ENCODE measurements at places on chromosomes 7 and 10. TPM values are rescaled to one million over a fixed set of nuclear protein-coding genes. Genes with fewer than 3 reads are reported as not detected.

DNA sequence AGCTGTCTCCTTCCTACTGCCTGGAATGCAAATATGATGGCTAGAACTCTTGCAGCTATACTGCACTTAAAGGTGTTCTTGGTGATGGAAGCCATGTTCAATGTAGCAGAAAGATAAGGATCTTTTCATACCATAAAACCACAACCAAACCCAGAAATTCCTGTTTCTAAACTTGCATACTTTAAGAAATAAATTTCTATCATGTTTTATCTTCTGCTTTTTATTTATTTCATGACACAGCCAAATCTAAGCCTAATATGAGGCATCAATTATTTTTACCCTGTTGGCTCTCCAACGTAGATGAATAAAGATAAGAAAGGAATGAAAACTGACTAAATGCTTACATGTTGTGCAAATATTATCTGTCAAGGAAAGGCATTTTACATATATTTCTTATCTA is 224.1 kb downstream of the DOCK4 start:
- H3K27ac ChIP-seq, result no peak overlapping the region
- no peak overlapping the region for H3K4me3 ChIP-seq
- H3K36me3 ChIP-seq, result peaks cover 32% of the 10 kb centered on the region
- no peak for DNase-seq
- H3K27me3 ChIP-seq, result no peaks in the 10 kb centered on the region

DNA sequence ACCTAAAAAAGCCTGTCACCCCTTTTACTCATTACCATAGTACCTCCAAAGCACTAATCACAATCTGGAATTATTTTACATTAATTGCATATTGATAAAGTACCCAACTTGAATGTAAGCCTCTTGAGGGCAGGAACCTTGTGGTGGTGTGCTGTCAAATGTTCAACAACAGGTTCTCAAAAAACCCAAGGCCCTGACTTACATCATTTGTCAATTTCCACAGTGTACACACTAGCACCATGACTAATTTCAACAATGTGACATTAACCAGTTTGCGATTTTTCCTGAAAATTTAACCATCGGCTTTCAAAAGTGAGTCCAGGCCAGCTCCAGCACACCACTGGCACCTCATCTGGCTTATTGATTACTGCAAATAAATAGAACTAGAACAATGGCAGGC is 87.5 kb downstream of the SVOPL start:
- no peak overlapping the region for H3K27ac ChIP-seq
- no peak for DNase-seq
- H3K27me3 ChIP-seq, result no peaks in the 10 kb centered on the region
- no peak overlapping the region for H3K4me3 ChIP-seq
- no peaks in the 10 kb centered on the region for H3K4me1 ChIP-seq
- no peaks in the 10 kb centered on the region for H3K36me3 ChIP-seq

- no peak for DNase-seq
- H3K4me3 ChIP-seq, result no peak overlapping the region
- H3K27me3 ChIP-seq, result no peaks in the 10 kb centered on the region
- H3K36me3 ChIP-seq, result no peaks in the 10 kb centered on the region
Observed at GRCh38 chr7:63876707-63877322, 121.8 kb upstream of the ZNF722 start.

The AGMO gene
- total RNA-seq, result 0.20 TPM

The ARL3 gene
- total RNA-seq, result 7.5 TPM

DNA sequence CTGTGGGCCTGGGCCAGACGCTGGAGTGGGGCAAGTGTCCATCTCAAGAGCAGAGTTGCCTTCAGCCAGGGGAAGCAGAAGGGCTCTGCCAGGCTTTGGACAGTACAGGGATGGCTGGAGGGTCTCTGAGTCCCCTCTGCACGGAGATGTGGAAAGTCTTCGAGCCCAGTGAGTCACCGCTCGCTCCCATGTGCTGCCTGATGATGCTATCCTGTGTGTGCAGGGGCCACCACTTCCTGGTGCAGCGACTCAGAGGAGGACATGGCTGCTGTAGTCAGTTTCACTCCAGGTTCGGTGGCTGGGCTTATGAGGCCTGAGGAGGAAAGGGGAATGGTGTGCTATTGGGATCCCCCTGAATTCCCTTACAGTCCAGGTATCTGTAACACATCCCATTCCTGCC is 6.0 kb downstream of the ADCYAP1R1 start:
- H3K36me3 ChIP-seq, result no peaks in the 10 kb centered on the region
- DNase-seq, result no peak
- H3K27ac ChIP-seq, result no peak overlapping the region
- peaks cover 12% of the 10 kb centered on the region for H3K27me3 ChIP-seq
- no peak overlapping the region for H3K4me3 ChIP-seq

The NEUROG3 gene
- total RNA-seq, result not detected

GRCh38 chr10:5904227-5904626 is 14.2 kb downstream of the FBH1 start:
- H3K4me1 ChIP-seq, result peaks cover 6% of the 10 kb centered on the region
- no peaks in the 10 kb centered on the region for H3K27me3 ChIP-seq
- H3K36me3 ChIP-seq, result peaks cover 21% of the 10 kb centered on the region
- H3K27ac ChIP-seq, result no peak overlapping the region
- no peak overlapping the region for H3K4me3 ChIP-seq
- no peak for DNase-seq

The DENND2A gene
- 26.2 TPM for total RNA-seq

GRCh38 chr7:138072726-138073125 is 3.5 kb upstream of the AKR1D1 start:
- DNase-seq, result no peak
- H3K27me3 ChIP-seq, result no peaks in the 10 kb centered on the region
- no peak overlapping the region for H3K27ac ChIP-seq
- H3K4me1 ChIP-seq, result no peaks in the 10 kb centered on the region
- no peak overlapping the region for H3K4me3 ChIP-seq
- no peaks in the 10 kb centered on the region for H3K36me3 ChIP-seq

DNA sequence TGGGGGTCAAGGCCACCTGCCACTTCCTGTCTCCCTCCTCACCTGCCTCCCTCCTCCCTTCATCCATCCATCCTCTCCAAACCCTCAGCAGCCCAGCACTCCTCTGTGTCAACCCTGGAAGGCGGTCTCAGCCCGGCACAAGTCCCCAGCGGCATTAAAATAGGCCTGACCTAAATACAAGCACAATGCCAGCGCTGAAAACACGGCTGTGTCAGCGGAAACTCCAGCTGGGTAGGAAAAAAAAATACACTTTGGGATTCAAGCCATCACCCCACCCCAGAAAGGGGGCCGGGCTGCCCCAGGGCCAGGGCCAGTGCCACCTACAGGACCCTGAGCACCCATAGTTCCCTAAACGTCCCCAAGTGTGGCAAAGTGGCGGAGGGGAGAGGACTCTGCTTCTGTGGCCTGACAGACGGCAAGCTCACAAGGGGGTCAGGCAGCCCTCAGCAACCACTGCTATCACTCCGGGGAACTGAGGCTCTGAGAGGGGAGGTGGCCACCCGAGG is 22.7 kb upstream of the GTF2IRD1 start:
- no peaks in the 10 kb centered on the region for H3K27me3 ChIP-seq
- no peak for DNase-seq
- no peaks in the 10 kb centered on the region for H3K36me3 ChIP-seq
- H3K4me3 ChIP-seq, result no peak overlapping the region
- H3K4me1 ChIP-seq, result no peaks in the 10 kb centered on the region

DNA sequence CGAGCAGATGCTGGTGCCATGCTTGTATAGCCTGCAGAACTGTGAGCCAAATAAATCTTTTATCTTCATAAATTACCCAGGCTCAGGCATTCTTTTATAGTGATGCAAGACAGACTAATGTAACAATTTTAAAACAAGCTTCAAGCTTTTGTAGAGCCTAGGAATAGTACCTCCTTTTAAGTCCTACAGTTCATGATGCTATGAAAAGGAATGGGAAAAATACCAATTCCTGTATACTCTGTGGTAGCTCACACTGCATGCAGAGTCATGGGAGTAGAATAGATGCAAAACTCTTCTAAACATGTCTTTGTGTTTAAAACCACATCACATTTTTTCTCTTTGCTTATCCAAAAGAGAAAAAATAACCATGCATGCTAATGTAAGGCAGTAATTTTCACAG is 66.6 kb upstream of the WNT16 start:
- no peak for DNase-seq
- H3K4me1 ChIP-seq, result no peaks in the 10 kb centered on the region
- H3K4me3 ChIP-seq, result no peak overlapping the region
- H3K27me3 ChIP-seq, result no peaks in the 10 kb centered on the region

The ADCY1 gene
- total RNA-seq, result 3.9 TPM

GRCh38 chr7:50584793-50585408 is 19.7 kb upstream of the DDC start:
- no peaks in the 10 kb centered on the region for H3K36me3 ChIP-seq
- DNase-seq, result no peak
- no peak overlapping the region for H3K27ac ChIP-seq
- H3K27me3 ChIP-seq, result no peaks in the 10 kb centered on the region

The WNT2 gene
- 12.9 TPM for total RNA-seq

DNA sequence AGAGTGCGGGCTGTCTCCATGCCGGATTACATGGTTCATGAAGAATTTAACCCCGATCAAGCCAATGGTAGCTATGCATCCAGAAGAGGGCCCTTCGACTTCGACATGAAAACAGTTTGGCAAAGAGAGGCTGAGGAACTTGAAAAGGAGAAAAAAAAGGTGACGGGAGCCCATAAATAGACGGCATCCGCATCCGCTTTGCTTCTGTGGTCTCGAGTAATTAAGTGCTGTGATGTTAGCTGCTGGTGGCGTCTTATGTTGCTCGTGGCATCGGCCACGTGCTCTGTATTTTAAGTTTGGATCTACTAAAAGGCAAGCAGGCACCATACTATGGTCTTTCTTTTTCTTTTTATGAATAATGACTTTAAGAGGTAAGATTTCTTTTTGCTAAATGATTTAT is 11.1 kb downstream of the C7orf57 start:
- no peak overlapping the region for H3K27ac ChIP-seq
- no peaks in the 10 kb centered on the region for H3K27me3 ChIP-seq
- no peak overlapping the region for H3K4me3 ChIP-seq
- H3K4me1 ChIP-seq, result no peaks in the 10 kb centered on the region
- H3K36me3 ChIP-seq, result no peaks in the 10 kb centered on the region
- DNase-seq, result no peak

DNA sequence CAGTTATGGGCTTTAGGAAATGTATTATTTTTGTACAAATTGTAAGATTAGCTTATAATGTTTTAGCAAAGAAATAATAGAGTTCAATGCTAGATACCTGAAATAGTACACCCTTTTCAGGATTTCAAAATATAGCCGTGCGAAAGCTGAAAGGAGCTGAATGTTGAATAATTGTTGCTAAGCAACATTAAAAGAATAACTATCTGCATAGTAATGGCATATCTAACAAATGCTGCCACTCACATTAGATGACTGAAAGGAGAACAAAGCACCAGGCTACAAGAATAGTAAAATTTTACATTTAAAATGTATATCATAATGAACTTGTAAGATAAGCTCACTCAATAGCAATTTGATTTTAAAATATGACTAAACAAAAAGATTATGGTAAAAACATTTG is 82.5 kb downstream of the SDHAF3 start:
- no peak overlapping the region for H3K4me3 ChIP-seq
- DNase-seq, result no peak
- no peaks in the 10 kb centered on the region for H3K36me3 ChIP-seq
- no peak overlapping the region for H3K27ac ChIP-seq
- no peaks in the 10 kb centered on the region for H3K4me1 ChIP-seq

- H3K27ac ChIP-seq, result peak overlapping the region; percentile 77
- H3K4me3 ChIP-seq, result no peak overlapping the region
- H3K4me1 ChIP-seq, result peaks cover 69% of the 10 kb centered on the region
- peaks cover 4% of the 10 kb centered on the region for H3K36me3 ChIP-seq
- no peaks in the 10 kb centered on the region for H3K27me3 ChIP-seq
- no peak for DNase-seq
Observed at GRCh38 chr7:5696346-5697110, 84.9 kb downstream of the RNF216 start.

The MBLAC1 gene
- total RNA-seq, result 3.0 TPM

- peak overlapping the region; percentile 47 for H3K27ac ChIP-seq
- H3K4me3 ChIP-seq, result no peak overlapping the region
- H3K4me1 ChIP-seq, result peaks cover 37% of the 10 kb centered on the region
- DNase-seq, result no peak
- no peaks in the 10 kb centered on the region for H3K36me3 ChIP-seq
- H3K27me3 ChIP-seq, result no peaks in the 10 kb centered on the region
Observed at GRCh38 chr10:124153023-124153826, 59.8 kb upstream of the CHST15 start.

DNA sequence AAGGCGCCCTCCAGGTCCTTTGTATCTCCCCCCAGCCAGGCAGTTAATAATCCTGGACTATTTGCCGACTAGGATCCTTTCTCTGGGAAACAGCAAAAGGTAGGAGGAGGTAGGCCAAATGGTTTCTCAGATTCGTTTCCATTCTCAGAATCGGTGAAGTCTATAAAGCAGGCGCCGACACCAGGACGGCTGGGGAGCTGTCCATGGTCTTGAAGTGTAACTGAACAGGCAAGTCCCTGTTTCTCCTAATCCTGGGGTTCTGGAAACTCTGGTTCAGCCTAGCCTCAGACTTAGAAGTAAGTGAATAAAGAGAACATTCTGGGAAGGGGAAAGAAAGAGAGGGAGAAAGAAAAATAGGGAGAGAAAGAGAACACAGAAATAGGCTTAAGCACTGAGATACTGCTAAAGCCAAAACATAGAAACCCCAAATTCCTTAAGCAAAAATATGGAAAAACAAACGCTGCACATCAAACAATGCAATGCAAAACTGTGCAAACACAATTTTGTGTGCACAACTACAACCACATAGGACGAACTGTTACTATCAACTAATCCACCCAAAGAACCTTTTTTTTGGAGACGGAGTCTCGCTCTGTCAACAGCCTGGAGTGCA is 11.1 kb upstream of the INA start:
- H3K27me3 ChIP-seq, result peaks cover 18% of the 10 kb centered on the region

The SPDYE5 gene
- total RNA-seq, result not detected

The FOXI2 gene
- not detected for total RNA-seq

The UTF1 gene
- total RNA-seq, result not detected

The BNIP3 gene
- total RNA-seq, result 38.2 TPM

GRCh38 chr10:58967551-58968388 is 208.7 kb upstream of the PHYHIPL start:
- H3K4me3 ChIP-seq, result no peak overlapping the region
- DNase-seq, result peak; percentile 61
- no peaks in the 10 kb centered on the region for H3K4me1 ChIP-seq
- H3K27ac ChIP-seq, result no peak overlapping the region
- H3K36me3 ChIP-seq, result no peaks in the 10 kb centered on the region
- no peaks in the 10 kb centered on the region for H3K27me3 ChIP-seq

The MRLN gene
- total RNA-seq, result not detected

DNA sequence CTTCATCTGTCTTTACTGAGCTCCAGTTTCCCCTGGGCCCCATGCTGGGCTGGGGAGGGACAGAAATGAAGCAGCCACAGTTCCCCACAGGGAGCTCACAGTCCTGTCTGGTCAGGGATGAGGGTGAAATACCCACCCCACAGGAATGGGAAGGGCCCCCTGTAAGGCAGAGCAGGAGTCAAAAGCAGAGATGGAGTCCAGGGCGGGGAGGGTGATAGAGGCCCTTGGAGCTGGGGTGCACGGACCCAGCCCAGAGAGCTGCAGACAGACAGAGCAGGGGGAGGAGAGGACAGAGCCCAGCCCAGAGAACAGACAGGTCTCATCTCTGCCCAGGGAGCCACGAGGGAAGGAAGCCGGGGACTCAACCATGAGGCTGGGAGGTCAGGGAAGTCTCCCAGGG is 34.9 kb upstream of the ZNF488 start:
- no peaks in the 10 kb centered on the region for H3K4me1 ChIP-seq
- no peaks in the 10 kb centered on the region for H3K36me3 ChIP-seq
- H3K27ac ChIP-seq, result no peak overlapping the region
- H3K27me3 ChIP-seq, result no peaks in the 10 kb centered on the region
- no peak for DNase-seq

The LIPJ gene
- total RNA-seq, result not detected

GRCh38 chr10:49277973-49278372 is 21.0 kb upstream of the C10orf71 start:
- H3K36me3 ChIP-seq, result no peaks in the 10 kb centered on the region
- no peak for DNase-seq
- H3K4me3 ChIP-seq, result no peak overlapping the region
- H3K27ac ChIP-seq, result no peak overlapping the region
- H3K4me1 ChIP-seq, result peaks cover 2% of the 10 kb centered on the region
